ENCODE measurements at places on chromosomes 3 and 15.

- no peak for DNase-seq
Measured at GRCh38 chr3:17076940-17077605, 192.3 kb downstream of the PLCL2 start.

- DNase-seq = no peak
Measured at GRCh38 chr15:59018833-59019232, 31.4 kb downstream of the RNF111 start.

DNA sequence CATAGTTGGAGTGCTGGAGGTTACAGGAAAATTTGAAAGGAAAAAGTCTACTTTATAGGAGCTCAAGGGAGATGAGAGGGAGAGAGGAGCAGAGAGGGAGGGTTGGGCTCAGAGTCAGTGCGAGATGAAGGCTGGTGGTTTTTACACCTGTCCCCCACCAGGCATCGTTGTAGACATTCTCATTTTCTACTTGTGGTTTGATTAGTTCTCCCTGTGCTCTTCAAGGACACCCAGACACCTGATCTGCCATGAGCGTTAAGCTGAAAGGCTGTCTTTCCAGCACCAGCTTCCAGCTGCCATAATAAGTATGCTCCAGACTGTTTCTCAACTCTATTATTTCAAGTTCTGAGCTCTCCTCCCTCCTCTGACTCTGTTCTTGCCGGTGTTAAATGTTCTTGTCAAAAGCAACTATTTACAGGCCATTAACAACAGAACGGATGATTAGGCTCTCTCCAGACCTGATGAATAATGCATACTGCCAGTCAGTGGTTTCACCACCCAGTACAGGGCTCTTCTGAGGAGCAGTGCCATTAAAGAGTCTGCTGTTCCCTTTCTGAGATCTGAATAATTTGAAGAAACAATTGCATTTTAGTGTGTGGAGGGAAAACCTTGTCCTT, 514.6 kb upstream of the MCTP2 start:
- DNase-seq = no peak

DNA sequence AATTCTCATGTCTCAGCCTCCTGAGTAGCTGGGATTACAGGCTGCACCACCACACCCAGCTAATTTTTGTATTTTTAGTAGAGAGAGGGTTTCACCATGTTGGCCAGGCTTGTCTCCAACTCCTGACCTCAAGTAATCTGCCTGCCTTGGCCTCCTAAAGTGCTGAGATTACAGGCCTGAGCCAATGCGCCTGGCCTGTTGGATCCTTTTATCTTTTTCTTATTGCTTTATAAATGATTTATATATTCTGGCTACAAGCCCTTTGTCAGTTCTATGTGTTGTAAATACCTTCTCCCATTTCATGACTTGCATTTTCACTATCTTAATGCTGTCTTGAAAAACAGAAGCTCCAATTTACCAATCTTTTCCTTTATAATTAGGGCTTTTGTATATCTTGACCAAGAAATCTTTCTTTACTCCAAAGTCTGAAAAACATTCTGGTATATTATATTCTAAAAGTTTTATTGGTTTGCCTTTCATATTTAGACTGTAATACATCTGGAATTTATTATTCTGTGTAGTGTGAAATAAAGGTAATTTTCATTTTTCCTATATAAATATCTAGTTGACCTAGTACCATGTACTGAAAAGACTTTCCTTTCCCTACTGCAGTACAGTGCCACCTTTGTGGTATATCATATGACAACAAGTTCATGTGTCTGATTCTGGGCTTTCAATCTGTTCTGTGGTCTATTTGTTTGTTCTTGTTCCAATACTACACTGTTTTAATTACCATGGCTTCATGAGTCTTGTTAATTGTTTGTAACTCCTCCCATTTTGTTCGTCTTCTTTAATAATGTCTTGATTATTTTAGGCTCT, 52.9 kb upstream of the RNU6-1 start:
- DNase-seq = no peak

DNA sequence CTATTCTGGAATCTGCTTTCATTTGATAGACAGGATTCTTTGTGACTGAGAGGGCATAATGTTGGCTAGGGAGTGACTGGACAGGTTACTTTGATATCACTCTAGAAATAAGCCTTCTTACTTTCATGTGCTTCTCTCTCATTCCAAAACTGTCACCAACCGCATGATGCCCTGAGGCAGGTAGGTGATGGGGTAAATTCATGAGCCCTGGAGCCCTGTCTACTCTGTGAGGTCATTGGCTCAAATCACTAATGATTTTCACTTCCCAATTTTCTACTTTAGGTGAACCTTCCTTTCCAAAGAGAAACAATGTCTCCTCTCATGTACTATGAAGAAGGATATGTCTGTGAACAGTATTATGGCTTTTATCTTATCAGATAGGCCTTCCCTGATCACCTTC, 596.7 kb downstream of the TUSC7 start:
- DNase-seq = no peak

- DNase-seq = no peak
Measured at GRCh38 chr15:39358441-39359041, 222.3 kb upstream of the THBS1 start.

DNA sequence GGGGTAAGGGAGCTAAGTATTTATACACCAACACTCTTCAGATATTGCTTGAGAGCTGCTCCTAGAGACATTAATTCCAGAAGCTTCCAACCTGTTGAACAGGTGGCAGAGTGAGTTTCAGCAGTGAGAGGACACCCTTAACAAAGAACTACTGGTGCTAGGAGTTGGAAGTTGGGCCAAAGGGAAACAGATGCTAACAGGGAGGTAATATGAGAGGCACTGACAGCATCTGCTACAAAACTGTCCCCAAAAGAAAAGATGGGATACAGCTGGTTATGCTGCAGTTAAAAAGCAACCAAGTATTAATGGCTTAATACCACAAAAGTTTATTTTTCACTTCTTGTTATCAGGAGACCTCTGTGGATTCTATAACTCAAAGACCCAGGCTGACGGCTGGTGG, 104.5 kb upstream of the SATB1 start:
- DNase-seq = no peak

GRCh38 chr3:4030624-4031023, 231.4 kb downstream of the LRRN1 start:
- DNase-seq = no peak

- no peak for DNase-seq
Measured at GRCh38 chr3:101362406-101362805, 42.0 kb upstream of the IMPG2 start.

DNA sequence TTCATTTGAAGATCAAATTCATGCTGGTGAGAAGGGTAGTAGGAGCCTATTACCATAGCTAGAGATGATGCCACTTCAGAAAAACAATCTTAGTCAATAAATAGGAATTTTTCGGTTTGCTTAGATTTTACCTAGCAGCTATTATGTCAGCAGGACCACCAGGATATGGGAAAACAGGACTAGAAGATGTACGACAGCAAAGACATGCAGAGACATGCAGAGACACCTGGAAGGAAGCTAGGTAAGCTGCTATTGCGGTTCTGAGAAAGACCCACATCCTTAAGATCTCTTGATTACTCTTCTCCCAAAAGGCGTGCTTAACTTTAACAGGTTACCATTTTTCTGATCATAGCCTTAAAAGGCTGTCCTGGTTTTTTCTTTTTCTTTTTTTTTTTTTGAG, 64.8 kb upstream of the THSD4 start:
- no peak for DNase-seq

DNA sequence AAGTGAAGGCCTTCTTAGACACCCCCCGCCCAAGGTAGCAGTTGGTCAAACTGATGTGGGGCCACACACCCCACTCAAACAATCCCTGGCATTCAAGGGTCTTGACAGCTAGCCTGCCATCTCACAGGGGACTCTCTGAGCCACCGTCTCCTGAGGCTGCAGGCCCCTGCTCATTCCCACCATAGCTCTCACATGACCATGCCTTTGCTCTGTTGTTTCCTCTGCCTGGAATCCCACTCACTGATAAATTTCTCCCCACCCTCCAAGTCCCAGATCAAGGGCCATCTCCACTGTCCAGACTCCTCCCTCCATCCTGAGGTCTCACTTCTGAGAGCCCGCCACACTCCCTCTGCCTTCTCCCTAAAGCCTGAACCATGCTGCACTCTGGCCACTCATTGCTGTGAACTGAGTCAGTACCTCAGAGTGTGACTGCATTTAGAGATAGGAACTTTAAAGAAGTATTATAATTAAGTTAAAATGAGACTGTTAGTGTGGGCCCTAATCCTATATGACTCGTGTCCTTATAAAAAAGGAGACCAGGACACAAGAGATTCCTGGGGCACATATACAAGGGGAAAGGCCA, 10.0 kb downstream of the WNT7A start:
- DNase-seq = peak; percentile 68

DNA sequence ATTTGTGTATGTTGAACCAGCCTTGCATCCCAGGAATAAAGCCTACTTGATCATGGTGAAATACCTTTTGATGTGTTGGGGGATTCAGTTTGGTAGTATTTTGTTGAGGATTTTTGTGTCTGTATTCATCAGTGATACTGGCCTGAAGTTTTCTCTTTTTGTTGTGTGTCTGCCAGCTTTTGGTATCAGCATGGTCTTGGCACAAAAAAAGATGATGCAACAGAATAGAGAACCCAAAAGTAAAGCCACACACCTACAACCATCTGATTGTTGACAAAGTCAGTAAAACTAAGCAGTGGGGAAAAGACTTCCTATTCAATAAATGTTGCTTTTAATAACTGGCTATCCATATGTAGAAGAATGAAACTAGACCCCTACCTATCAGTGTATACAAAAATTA, 77.6 kb downstream of the TCF12 start:
- no peak for DNase-seq

DNA sequence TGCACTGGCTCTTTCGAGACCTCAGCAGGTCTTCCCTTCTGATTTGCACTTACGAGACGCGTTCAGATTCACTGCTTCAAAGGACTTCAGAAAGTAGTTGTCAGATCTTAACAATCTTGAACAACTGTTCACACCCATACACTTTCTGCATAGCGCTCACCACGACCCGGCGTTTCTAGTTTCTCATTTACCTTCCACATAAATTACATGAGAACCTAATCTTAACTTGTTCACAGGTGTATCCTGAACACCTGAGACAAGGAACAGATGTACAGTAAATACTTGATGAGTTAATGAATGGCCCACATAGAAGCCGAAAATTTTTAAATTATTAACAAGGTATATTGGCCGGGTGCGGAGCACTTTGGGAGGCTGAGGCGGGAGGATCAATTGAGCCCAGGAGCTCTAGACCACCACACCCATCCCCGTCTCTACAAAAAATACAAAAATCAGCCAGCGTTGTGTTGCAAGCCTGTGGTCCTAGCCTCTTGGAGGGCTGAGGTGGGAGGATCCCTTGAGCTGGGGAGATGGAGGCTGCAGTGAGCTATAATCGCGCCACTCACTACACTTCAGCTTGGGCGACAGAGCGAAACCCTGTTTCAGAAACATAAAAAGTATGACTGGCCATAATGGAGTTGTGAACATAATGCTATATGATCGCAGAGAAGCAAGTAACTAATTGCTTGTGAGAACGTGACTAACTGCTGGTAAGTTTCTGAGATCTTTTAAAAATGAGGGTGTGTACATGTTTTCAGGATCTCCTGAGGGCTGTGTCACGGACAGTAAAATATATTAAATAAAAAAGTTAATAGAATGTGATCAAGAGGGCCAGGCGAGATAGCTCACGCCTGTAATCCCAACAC, 984 bp upstream of the SMARCC1 start:
- DNase-seq = no peak

DNA sequence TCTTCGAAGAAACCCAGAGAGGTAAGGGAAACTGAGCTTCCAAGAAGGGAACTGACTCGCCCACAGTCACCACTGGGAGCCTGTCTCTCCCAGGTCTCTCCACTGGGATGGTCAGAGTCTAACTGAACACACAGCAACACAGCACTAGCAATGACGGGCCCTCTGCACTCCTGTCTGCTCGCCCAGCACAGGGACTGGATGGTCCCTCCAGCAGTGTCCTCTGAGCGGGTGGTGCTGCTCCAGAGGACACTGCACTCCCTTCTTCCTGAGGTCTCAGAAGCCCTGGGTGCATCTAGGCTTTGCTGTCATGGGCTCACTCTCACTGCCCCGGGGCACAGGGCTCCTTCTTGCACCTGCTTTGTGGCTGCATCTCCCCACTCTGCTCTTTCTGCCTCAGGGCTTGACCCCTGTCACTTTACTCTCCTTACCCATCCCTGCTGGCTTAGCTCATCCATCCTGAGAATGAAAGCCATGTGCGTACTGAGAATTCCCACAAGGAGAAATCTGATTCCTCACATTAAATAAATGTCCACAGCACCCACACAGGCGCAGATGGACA, 356.6 kb downstream of the GABRG3 start:
- DNase-seq = no peak

- no peak for DNase-seq
Measured at GRCh38 chr3:9167222-9167621, 82.2 kb downstream of the SRGAP3 start.

DNA sequence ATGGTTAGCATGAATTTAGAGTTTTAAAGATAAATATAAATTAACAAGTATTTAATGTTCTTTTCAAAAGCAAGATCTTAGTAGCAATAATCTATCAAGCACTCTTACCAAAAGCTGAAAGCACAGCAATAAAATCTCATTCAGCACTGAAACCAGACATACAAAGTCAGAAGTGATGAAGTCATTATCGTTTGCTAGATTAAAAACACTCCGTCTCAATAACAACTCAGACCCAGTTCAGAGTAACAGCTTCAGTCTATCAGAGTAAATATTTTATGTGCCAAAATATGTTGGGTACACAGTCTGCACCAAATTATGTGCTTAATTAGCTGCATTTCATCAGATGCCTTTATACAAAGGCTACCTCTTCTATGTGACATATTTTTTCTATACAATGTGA, 41.6 kb downstream of the CPA3 start:
- DNase-seq = no peak

DNA sequence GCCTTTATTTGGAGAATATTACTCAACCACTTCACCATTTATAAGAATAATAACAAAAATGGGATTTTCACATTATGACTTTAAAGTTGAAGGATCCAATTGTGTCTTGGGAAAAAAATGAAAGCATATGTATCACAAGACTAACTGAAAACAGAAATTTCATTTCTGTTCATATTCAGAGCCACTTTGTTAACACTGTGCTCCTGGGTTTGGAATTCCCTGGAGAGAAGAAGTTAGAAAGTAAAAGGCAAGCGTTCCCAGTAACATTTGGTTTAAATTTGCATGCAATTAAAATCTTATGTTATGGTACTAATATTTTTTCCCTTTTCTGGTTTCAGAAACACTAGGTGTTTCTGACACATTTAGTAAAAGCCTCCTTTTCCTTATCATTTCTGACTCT, 230.8 kb downstream of the RBMS3 start:
- no peak for DNase-seq

DNA sequence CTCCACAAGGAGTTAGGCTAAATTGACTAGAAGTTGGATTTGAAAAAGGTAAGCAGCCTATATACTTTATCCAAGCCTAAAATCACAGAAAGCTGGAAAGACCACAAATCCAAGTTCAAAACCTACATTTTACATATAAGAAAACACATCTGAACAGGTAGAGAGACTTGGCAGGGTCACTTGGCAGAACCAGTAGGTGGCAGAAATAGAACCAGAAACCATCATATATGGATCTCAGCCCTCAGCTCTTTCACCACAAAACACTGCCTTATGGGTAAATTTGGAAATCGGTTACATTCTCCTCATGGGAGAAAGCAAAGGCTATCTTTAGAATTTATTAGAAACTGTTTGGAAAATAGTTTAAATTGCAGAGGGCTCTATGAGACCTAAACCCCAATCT, 44.2 kb downstream of the MKRN2 start:
- no peak for DNase-seq

GRCh38 chr3:46242120-46242519, at the start of gene CCR3:
Gene CCR3 (plus strand): TSS chr3:46242460. CDS start chr3:46265159, 22,699 bp downstream.
- no peak for DNase-seq

- no peak for DNase-seq
Measured at GRCh38 chr3:185042312-185043050, 110.4 kb downstream of the C3orf70 start.

Data from islet precursor cell (in vitro differentiated cells).